NCI-H1694 (cell line): ENCODE measurements at places on chromosomes 11 and 22.
A peak's percentile ranks its signal among the peaks of the same experiment; 100 is the strongest.

DNA sequence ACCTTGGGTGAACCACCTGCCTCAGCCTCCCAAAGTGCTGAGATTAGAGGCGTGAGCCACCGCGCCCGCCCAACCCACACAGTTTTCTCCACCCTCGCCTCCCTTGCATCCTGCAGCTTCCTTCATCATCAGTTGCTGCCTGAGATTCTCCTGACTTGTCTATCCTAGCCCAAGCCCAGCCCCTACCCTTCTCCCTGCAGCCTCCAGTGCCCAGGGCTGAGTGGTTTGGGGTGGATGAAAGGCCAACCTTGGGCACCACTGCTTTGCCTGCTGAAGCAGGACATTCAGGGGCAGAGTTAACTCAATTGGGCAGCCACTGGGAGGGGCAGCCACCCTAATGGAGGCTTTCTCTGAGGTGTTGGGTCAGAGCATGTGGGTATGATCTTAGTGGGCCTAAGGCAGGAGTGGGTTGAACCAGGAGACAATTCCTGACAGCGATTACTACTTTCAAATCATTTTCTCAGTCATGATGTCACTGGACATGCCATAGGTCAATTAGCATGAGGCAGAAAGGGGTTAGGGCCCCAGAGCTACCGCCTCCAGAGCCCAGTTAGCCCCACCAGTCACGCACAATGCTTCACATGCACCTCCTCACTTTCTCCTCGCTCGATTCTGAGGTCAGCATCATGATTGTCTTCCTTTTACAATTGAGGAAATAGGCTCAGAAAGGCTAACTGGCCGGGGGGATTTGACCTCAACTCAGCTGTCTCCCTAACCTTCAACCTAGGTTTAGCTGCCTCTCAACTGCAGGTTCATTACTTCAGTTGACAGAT is 1.0 kb upstream of the FKBP2 start:
- DNase-seq: no peak

- peak; percentile 74 for DNase-seq
These were observed 90.6 kb downstream of the LARGE1 start for GRCh38 chr22:33829546-33830280.

DNA sequence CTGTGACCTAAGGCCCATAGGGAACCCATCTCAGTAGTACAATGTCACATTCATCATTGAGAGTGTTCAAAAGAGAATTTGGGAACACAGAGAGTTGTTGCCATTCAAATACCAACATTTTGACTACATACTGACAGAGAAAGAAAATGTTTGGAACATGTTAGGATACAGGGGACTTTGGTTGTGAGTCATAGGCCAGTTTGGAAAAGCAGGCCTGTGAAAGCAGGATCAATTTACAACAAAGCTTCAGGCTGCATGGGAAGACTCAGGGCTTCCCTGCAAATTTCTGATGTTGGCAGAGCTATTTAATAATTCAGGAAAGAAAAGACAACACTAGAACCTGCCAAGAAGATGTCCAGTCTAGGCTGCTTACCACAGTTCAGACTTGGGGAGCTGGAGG is 374 bp downstream of the NLRP10 start:
- DNase-seq: no peak

GRCh38 chr11:62458212-62459002 is 39.6 kb downstream of the SCGB1A1 start:
- DNase-seq: no peak

GRCh38 chr11:72769680-72770079 is 17.5 kb upstream of the ARAP1 start:
- DNase-seq: no peak

- DNase-seq: peak; percentile 22
These were observed 27.9 kb upstream of the SLC36A4 start for GRCh38 chr11:93225662-93226061.

DNA sequence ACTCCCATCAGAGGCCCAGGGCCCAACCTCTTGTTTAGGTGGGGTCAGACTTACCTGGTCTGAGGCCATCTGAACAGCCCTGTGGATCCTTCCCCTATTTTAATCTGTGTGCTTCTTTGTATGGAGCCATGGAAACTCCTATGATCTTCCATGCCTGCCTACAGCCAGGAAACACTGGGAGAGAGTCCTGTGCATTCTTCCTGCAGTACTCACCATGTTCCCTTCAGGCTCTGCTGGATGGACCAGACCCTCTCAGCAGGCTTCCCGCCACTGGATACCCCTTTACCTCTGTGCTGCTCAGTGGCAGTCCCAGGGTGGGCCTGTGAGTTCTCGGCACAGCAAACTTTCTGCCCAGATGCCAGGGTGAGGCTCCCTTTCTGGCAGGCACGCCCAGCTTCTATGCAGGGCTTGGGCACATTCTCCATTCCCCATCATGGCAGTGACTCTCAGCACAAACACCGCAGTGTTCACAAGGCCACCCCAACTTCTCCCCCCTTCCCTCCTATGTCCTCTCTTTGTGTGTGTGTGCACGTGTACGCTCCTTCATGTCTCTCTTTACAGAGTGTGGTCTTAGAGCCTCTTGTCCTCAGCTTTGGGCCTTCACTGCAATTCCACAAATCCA is 34.8 kb downstream of the NEU3 start:
- no peak for DNase-seq

DNA sequence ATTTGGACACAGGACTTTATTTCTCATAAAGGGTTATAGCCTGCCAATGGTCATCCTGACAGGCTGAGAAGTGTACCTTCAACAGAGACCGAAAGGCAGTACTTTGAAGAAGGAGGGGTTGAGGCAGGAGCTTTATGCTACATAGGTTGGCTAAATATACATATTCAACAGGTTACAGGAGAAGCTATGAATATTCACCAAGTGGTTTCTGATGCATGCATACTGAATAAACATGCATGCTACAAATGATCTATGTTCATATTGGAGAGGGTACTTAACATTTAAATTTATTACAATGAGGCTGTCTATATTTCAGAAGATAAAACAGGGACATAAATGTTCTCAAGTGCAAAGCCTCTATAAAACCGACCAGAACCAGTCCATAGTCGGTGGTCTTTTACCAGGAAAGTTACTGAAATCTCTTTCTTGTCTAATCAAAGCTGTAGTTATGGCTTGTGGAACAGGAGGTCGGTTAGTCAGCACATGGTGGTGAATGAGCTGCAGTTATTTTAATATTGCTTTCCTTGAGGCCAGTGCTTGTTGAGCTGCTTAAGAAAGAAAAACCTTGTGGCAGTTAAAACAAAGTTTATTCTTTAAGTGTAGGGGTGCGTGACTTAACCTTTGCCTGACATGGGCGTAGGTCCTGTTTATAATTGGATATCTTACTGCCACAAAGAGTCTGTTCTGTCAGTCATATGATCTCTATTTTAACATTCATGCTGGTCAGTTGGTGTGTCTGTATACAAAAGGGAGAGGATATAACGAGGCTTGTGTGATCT is 19.5 kb downstream of the CNTF start:
- DNase-seq: no peak

DNA sequence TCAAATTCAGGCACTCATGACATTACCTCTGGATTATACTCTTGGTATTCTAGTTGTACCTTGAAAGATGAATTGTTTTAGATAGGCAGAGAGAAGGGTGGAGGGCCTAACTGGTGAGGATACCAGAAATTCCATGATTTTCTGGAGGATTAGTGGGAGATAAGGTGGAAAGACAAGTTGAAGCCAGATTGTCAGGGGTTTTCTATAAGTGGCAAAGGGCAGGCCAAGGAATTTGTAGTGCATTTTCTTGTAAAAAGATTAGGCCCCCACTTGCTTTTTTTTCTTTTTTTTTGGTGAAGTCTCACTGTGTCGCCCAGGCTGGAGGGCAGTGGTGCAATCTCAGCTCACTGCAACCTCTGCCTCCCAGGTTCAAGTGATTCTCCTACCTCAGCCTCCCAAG is 28.4 kb upstream of the PRDM10 start:
- no peak for DNase-seq

DNA sequence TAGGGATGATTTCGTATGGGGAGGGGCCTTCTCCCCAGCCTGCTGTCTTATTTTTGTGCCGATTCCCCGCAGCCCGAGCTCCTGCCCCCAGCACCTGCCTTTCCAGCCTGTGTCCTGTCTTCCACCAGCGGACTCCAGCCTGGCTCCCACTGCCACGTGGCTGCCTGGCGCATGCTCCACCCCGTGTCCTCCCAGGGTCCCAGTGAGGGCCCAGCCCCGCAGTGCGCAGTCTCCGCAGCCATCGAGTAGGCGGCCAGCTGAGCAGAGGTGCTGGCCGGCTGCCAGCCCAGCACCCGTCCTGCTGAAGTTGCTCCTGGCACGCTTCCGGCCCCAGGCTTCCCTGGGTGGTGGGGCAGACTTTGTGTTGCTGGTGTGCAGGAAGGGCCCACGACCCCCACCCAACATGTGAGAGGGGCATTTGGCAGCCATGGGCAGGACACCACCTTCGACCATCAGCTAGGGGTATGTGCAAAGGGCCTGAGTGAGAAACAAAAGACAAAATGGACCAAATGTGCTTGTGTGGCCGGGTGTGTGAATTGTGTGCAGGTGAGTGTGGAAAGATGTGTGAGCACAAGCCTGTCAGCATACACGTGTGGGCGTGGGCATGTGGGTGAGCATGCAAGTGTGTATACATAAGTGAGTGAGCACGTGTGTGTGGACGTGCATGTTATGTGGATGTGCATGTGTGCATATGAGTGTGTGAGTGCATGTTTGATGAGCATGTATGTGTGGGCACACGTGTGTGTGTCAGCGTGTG is 55.9 kb downstream of the RTN4R start:
- DNase-seq: no peak

GRCh38 chr11:91922846-91923245 is 301.8 kb upstream of the FAT3 start:
- DNase-seq: no peak

- DNase-seq: no peak
These were observed 4.3 kb upstream of the BUD13 start for GRCh38 chr11:116777056-116777455.

- DNase-seq: no peak
These were observed 178.2 kb downstream of the LRRC4C start for GRCh38 chr11:41281131-41281742.

- peak; percentile 45 for DNase-seq
These were observed 27.4 kb upstream of the ST14 start for GRCh38 chr11:130131961-130132850.

DNA sequence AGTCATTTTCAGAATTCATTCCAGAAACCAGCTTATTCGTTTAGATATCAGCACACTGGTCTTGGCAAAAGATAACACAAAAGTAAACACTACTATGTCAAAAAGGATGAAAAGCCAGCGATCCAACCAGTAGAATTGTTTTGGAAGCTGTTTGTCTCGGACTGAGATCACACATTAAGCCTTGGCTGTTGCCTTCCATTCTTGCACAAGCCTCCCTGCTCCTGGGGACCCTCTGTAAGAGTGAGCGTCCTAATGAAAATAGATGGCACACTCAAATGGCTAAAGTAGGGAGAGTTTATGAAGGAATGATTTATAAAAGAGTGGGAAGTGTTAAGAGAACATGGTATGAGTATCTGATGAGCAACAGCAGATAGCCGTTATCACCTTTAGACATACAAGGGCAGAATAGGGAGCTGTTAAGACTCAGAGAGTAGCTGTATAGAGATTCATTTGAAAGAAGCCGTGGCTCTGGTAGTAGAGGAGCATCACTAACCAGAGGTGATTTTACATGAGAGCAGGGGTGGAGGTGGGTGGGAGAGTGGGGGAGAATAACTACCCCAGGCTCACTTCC is 25.2 kb downstream of the PDE3B start:
- no peak for DNase-seq

DNA sequence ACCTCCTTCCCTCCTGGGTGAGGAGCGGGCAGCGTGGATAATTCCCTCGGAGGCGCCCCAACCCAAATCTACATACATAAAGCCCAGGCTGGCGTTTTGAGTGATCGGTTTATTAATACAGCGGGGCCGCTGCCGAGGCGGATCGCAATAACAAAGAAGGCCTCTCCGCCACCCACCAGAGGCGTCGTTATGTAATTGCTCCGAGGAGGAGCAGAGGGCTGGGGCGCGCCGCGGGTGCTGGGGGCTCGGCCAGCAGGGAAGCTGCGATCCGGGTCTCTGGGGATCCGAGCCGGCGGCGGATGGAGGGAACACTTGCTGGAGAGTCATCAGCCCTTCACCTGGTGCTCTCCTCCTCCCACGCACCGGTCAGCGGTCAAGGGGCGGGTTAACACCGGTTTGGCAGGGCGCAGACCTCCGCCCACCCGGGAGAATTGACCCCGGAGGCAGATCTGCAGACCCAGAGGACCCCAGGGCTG is 6.4 kb upstream of the TP53I11 start:
- no peak for DNase-seq

DNA sequence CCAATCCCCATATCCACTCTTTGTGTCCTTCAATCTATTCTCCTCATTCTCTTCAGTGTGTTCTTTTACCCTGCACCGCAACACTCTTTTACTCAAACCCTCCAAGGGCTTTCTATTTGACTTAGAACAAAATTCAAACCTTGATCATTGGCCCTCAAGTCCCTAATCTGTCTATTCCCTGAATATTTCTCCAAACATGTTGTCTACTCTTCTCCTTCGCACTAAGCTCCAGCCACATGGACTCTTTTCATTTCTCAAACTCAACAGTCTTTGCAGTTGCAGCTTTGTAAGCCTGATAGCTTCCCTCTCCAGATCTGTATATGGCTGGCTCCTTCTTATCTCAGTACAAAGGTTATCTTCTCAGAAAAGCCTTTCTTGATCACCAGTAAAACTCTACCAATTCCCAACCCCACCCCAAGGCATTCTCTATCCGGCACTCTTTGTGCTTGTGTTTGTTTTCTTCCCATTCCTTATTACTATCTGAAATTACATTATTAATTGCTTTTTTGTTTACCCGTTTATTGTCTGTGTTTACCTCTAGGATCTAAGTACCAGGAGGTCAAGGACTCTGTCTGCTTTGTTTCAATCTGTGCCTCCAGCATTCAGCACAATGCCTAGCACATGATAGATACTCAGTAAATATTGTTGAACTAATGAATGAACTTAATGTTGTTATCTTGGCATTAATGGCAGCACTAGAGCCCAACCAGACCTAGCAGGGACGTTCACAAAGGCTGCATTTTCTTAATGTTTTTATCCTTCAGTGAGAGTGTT is 147.4 kb downstream of the BBOX1 start:
- DNase-seq: no peak

GRCh38 chr22:25962711-25963110 is 206.6 kb upstream of the SEZ6L start:
- DNase-seq: no peak

DNA sequence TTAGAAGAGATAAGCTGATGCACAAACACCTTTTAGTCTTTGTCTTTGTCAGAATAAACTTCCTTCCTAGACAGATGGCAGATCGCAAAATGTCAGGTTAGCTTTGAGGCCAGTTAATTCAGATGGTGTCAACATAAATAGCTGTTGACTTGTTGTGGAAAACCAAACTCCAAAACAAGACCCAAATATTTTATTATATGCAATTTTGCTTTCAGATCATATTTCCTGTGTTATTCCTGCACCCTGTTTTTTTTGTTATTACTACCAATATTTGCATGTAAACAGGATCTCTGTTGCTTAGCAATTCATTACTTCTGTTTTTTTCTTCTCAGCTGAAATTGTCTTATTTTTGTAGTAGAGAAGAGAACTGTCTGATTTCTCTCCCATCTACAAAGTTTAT is 316.0 kb downstream of the ETS1 start:
- no peak for DNase-seq

- no peak for DNase-seq
These were observed 86.9 kb upstream of the WNT11 start for GRCh38 chr11:76293189-76293631.
